HepG2 (cell line): ENCODE measurements at places on chromosomes 7 and 10. TPM values are rescaled to one million over a fixed set of nuclear protein-coding genes. Genes with fewer than 3 reads are reported as not detected.

SFR1 gene
- polyA plus RNA-seq: 1.6 and 2.2 TPM in 2 replicates

POLR3A gene
- 13.2 and 13.6 TPM in 2 replicates for polyA plus RNA-seq

CYP17A1 gene
- 1.1 and 3.5 TPM in 2 replicates for polyA plus RNA-seq

MBL2 gene
- polyA plus RNA-seq: 11.9 and 16.2 TPM in 2 replicates

GRCh38 chr10:89029785-89030437 lies 39.3 kb downstream of the FAS start:
- DNase-seq: peak; percentile 53

- no peak for DNase-seq
Measured at GRCh38 chr7:6262221-6262620, 10.2 kb downstream of the CYTH3 start.

- DNase-seq: no peak
Measured at GRCh38 chr10:114519756-114520293, 115.5 kb upstream of the AFAP1L2 start.

DNA sequence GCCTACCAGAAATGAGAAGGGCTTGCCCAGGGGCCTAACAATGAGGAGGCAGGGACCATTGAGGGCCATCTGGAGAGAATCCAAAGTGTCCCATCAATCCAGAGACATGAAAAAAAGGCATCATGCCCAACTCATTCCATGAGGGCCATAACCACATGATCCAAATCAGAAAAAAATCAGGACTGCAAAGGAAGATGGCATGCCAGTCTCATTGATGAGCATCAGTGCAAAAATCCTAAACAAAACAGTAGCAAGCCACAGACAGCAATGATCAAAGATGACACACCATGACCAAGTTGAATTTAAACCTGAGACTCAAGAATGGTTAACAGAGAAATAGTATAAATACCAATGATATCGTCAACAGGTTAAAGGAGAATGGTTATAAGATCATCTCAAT lies 7.0 kb upstream of the CYP3A4 start:
- DNase-seq: peak; percentile 12

DNA sequence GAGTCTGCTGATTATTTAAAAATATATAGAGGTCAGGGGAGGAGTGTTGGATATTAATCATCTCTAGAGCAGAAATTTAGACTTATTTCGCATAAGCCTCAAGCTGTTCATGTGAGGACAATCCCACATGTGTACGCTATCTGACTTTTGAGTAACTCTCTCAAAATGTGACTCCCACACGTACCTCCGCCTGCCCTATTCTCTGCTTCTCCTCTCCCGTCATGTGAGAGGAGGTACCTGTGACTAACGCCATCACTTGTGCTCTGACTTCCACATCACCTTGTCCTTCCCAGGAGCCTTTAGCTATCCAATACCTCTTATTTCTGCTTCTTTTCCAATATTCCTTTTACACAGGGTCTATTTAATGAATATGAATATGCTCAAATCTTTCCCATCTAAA lies 119.3 kb upstream of the CALCR start:
- no peak for DNase-seq

- peak; percentile 16 for DNase-seq
Measured at GRCh38 chr10:69385454-69386350, 31.0 kb downstream of the TACR2 start.

DNA sequence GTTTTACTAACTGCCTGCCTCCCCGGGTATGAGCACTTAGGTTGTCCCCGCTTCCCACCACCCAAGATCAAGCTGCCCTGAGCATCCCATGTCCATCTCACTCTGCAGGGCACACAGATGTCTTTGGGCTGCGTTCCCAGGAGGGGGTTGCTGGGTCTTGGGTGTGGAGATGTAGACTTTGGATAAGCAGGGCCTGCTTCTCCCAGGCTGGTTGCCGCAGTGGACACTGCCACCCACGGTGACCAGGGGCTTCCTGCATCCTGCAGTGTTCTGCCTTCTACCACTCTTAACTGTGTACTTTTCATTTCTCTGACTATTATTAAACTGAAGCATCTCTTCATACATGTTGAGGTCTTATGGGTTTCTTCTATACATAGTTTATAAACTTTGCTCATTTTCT lies 70.0 kb downstream of the DOCK1 start:
- DNase-seq: no peak

- DNase-seq: no peak
Measured at GRCh38 chr10:66025186-66025585, 900.6 kb upstream of the LRRTM3 start.

DNA sequence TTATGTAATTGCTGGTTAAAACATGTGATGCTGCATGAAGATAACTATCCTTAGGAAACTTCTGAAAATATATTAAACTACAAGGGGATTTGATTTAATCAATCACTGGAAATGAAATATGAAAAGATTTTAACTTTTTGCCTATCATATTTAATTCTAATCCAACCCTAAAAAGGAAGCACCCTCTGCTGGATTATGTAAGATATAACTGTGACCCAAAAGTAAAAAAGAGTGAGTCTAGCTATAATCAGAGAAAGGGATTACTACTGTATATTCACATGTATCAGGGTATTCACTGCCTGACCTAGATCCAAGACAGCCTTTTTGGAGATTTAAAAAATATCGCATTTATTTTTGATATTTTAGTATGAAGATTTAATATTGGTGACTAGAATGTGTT lies 295.5 kb downstream of the MDFIC start:
- no peak for DNase-seq

DNA sequence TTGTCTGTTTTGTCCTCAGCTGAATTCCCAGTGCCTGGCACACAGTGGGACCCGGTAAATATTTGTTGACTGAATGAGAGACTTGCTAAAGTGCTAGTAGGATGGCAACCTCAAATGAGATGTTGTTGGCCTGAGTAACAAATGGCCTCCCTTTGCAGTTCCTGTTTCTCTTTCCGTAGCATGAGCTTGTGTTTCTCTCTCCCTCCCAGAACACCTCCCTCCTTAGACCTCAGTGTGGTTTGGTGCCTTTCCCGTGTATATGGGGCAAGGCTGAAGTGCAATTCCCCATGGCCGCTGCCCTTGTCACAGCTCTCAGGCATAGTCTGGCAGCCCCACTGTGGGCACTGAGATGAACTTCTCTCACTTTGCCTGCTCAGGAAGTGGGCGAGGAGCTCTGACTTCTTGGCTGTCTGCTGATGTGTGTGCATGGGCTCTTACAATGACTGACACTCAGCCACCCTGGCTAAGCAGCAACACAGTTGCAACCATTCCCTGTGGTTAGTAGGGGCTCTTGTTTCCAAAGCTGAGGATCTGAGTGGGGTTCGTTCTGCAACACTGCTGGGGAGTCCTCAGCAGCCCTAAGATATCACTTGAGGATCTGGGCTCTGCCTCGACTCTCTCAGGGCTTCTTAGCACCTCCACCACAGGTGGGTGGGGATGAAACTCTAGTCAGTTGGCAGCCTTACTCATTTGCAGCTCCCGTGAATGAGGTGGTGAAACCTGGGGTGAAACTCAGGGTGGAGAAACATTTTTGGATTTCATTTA lies 136.1 kb downstream of the ICA1 start:
- no peak for DNase-seq

- DNase-seq: peak; percentile 20
Measured at GRCh38 chr7:2321020-2321419, 6.8 kb upstream of the SNX8 start.

DNA sequence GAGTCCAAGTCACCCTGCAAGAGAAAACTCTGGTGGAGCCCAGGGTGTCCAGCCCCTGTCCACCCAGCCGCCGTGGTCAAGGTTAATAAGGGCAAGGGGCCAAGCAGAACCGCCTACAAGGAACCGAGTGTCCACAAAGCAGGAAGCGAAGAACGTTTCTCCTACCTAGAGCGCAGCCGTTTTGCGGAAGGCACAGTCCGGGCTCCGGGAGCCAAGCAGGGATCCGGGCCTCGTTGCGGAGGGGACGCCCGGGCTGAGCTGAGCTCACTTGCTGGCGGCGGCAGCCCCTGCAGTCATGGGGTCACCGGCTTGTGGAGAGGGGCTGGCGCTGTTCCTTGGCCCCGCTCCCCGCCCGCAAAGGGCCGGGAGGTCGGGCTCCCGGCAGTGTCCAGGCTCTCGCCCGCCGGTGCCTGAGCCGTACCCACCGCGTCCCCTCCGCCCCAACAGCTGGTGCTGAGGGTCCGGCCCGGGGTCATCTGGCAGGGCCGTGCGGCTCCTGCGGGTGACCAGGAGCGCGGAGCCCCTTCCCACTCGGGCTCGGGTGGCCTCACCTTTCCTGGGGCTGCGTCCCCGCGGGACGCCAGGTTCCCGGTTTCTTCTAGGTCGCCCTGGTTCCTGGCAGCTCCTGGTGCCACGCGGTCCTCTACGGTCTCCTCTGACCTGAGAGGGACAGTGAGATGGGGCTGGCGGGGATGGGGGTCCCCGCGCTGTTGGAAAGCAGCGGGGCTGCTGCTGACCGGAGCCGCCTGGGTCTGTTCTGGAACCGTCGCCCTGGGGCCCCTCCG lies 14.0 kb upstream of the ZNF273 start:
- no peak for DNase-seq
